Effector CD8-positive, alpha-beta T cell (primary cell): ENCODE measurements at places on chromosomes 11 and 22.

DNA sequence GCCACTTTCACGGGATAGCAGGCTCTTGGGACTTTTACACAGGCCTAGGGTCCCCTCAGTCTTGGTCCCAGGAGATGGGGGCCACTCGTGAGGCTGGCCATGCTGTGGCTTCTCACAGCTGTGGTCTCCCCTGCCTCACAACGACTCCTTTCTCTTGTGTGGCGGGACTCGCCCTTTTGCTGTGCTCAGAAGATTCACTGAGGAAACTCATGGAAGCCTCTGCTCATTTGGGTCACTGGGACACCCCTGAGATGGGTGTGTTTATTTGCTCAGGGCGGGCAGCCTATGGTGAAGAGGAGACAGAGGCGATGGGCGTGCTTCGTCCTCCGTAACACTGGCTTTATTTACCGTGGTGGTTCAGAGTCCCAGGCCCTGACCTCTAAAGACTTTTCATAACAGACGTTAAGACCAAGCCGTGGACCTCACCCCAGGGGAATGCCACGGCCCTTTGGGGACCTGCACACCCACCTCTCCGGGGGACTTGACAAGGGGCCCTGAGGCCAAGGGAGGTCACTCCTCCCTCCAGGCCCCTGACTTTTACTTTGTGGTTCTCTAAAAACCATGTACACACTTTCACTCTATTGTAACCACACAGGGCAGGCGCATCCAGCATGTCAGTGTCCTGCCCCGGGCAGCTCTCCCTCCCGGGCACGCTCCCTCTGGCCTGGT, 15.5 kb downstream of the TEF start:
- DNase-seq = no peak

DNA sequence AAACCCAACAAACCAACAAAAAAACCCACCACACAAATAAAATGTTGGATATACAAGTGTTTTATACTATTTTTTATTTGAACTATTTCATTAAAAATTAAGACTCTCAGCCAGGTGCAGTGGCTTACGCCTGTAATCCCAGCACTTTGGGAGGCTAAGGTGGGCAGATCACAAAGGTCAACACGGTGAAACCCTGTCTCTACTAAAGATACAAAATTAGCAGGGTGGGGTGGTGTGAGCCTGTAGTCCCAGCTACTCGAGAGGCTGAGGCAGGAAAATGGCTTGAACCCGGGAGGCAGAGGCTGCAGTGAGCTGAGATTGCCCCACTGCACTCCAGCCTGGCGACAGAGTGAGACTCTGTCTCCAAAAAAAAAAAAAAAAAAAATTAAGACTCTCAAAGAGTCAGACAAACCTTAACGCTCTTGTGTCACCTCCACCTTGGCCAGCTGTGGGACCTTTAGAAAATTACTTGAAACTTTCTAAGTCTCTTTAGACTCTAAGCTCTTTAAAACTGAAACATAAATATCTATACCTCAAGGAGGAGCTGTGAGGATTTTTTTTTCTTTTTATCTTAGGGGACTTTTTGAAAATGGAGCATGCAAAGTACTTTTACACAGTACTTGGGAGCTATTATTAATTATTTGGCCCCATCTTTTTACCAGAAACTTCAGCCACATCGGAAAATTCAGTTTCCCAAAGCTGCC, 68.4 kb upstream of the CLNS1A start:
- DNase-seq = no peak

DNA sequence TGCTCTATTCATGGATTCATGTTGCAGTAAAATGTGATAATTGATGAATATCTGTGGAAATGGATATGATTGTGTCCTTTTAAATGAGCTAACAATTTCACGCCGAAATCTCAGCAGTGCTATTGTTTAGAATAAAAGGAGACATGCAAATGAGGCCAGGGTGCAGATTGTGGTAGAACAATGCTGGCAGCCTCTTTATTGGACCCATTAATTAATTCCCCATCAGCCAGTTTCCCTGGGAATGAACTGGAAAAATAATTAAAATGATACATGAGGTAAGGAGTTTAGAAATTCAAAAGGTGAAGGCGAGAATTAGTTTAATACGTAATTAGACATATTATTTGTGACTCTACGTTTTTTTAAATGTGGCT, 306.2 kb downstream of the TBC1D22A start:
- no peak for DNase-seq

- no peak for DNase-seq
Observed at GRCh38 chr22:27577574-27577969, 224.0 kb downstream of the MN1 start.

GRCh38 chr11:121367844-121368225, 75.3 kb downstream of the SC5D start:
- no peak for DNase-seq

- no peak for DNase-seq
Observed at GRCh38 chr11:19679952-19680828, 32.4 kb upstream of the NAV2 start.

- DNase-seq = no peak
Observed at GRCh38 chr11:17331669-17332068, 19.9 kb upstream of the NCR3LG1 start.

GRCh38 chr11:86938203-86938899, 16.8 kb downstream of the FZD4 start:
- DNase-seq = no peak

GRCh38 chr11:64206457-64207255, at the start of gene FERMT3:
Gene FERMT3, plus strand, starts transcription at chr11:64206721. Its CDS starts 644 bp downstream, at chr11:64207365.
- peak; percentile 43 for DNase-seq

- no peak for DNase-seq
Observed at GRCh38 chr11:7257724-7258123, 6.0 kb downstream of the SYT9 start.

DNA sequence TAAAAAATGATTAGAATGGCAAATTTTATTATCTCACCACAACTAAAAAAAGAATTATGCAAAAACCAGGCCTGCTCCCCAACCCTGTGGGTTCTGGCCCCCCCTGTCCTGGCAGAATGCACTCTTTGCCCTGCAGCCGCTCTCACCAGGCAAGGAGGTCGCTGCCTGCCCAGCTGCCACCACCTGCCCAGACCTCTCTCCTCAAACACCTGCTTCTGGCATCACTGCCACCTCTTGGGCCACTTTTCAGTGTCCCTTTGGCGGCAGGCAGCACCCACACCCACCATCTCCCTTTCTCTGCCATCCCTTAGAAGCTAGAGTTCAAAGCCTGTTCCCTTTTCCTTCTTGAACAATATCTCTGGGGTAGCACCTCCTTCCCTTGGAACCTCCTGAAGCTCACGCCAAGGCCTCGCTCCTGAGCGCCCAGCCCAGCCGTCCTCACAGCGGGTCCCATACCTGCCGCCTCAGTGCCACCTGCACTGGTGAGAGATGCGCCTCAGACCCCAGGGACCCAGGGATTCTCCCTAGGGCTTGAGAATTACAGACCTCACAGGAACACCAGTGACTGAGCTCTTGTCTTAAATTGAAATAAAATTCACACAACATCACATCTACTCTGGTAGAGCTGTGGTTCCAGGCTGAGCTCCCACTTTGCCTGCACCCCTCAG, 44.6 kb downstream of the SGSM3 start:
- DNase-seq = no peak

GRCh38 chr11:12448131-12448939, 71.0 kb downstream of the PARVA start:
- DNase-seq = no peak

GRCh38 chr22:18136563-18137320, 13.2 kb upstream of the USP18 start:
- DNase-seq = no peak
